Stomach (tissue), 19 donors: ENCODE measurements at places on chromosomes 2 and 18.
A peak's percentile ranks its signal among the peaks of the same experiment; 100 is the strongest.

GRCh38 chr18:50686409-50686808 is 126.5 kb downstream of the MAPK4 start:
- DNase-seq, result no peak

DNA sequence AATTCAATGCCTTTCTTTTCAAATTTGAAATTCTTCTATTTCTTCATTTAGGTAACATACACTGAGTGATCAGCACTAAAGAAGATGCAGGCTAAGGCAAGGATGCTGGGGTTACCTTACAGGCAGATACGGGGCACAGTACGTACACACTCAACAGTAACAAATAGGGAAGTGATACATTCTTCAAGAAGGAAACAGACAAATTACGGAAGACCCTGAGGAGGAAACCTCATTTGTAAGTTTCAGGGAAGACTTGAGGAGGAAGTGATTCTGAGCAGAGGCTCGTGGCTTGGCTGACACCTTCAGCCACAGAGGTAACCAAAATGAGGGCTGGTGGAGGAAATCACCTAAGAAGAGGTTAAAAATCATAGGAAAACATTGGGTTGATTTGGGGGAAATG is 1108.3 kb upstream of the KLHL29 start:
- DNase-seq, result no peak

DNA sequence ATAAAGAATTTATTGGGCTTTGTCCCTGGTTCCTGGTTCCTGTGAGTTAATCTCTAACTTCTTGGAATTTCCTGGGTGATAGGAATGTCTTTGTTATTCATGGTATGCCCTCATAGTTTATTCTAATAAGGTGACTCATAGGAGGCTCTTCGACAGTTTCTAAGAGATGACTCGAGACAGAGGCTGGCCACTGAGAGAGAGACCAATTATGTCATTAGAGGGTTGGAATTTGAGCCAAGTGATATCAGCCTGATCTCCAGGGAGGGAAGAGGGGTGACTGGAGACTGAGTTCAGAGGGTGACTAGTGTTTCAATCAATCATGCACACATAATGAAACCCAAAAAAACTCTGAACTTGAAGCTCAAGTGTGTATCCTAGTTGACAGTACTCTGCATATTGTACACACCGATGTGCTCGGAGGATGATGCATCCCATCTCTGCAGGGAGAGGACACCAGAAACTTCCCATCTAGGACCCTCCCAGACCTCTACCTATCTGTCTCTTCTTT is 185.7 kb downstream of the MTCL1 start:
- no peak for DNase-seq

GRCh38 chr18:10131081-10131459 is 217.3 kb downstream of the VAPA start:
- DNase-seq, result no peak

DNA sequence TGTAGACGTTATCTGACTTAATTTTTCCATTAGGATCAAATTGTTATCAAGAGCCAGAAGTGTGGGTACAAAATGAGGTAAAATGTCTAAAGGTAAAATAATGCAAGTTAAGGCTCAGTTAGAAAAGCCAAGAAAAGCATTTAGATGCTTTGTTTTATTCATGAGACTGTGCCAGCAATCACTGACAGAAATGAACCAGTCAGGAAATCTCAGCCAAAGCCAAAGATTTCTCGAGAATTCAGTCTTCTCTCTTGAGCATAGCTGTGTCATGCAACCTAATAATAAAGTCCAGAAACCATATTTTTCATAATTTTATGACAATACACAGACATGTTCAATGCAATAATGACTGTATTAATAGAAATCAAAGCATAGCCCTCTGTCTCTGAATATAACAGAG is 43.5 kb upstream of the ZNF397 start:
- no peak for DNase-seq

DNA sequence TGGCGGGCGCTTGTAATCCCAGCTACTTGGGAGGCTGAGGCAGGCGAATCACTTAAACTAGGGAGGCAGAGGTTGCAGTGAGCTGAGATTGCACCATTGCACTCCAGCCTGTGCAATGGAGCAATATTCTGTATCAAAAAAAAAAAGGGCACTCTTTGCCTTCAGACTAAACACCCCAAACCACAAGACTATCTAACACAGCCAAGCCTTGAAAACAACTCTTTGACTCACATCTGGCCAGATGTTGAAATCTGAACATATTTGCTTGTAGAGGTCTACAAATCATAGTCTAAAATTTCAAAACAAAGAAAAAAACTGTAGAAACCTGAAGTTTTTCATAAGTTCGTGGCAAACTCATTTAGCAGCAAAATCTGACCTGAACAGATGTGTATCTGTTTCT is 94.9 kb downstream of the FAM161A start:
- no peak for DNase-seq

DNA sequence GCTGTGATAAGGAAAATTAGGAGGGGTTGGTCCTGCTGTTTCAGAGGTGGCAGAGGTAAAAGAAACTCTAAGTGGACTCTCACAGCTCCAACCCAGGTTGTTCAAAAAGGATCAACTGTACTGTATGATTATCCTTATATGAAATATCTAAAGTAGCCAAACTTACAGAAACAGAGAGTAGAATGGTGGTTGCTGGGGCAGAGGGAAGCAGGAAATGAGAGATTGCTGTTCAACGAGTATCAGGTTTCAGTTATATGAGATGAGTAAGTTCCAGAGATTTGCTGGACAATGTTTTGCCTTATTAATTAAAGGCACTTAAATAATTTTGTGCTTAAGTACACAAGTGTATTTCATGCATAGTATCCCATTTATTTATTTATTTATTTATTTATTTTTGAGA is 972.0 kb upstream of the LRRTM1 start:
- no peak for DNase-seq

- DNase-seq, result no peak
Observed at GRCh38 chr2:130852521-130853115, 15.9 kb downstream of the ARHGEF4 start.

DNA sequence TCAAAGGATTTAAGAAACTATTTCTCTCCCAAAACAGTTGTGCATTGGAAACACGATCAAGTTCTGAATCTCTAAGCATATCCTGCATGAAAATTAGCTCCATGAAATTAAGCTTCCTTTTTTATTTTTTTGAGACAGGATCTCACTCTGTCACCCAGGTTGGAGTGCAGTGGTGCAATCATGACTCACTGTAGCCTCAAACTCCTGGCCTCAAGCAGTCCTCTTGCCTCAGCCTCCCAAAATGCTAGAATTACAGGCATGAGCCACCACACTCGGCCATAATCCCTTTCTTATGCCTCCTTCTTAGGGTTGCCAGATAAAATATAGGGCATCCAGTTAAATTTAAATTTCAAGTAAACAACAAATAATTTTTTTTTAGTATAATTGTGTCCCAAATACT is 124.4 kb downstream of the ARL4C start:
- no peak for DNase-seq

GRCh38 chr2:107669335-107669734 is 157.4 kb upstream of the RGPD4 start:
- DNase-seq, result no peak

- peak; percentile 34 for DNase-seq
Observed at GRCh38 chr2:55364189-55365055, 55.2 kb downstream of the CCDC88A start.

- no peak for DNase-seq
Observed at GRCh38 chr2:134372141-134372540, 118.3 kb downstream of the MGAT5 start.

GRCh38 chr18:24126155-24126961 is 12.5 kb upstream of the CABYR start:
- DNase-seq, result no peak

DNA sequence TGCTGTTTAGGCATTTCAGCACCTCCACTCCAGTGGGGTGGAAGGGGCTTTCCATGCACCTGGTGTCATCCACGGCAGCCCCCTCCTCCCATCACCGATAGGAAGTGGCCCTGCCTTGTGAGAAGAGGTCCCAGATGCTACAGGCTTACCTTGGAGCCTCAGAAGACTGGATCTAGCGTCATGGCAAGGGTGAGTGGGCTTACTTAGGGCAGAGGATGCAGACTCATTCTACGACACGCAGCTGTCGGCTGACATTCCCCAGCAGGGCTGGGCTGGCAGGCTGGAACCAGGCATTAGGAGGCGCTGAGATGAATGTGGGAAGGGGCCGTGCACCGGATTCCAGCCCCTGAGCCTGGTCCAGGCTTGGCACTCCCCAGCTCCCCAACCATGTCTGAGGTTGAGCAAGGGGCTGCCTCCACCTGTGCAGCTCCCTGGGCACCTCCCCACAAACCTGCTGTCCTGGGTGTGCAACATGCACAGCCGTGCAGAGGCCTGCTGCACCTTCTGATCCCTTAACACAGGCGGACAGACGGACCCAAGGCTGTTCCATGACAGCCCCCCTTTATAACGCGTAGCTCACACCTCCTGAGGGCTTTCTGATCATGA is 1.7 kb upstream of the PRLH start:
- no peak for DNase-seq

DNA sequence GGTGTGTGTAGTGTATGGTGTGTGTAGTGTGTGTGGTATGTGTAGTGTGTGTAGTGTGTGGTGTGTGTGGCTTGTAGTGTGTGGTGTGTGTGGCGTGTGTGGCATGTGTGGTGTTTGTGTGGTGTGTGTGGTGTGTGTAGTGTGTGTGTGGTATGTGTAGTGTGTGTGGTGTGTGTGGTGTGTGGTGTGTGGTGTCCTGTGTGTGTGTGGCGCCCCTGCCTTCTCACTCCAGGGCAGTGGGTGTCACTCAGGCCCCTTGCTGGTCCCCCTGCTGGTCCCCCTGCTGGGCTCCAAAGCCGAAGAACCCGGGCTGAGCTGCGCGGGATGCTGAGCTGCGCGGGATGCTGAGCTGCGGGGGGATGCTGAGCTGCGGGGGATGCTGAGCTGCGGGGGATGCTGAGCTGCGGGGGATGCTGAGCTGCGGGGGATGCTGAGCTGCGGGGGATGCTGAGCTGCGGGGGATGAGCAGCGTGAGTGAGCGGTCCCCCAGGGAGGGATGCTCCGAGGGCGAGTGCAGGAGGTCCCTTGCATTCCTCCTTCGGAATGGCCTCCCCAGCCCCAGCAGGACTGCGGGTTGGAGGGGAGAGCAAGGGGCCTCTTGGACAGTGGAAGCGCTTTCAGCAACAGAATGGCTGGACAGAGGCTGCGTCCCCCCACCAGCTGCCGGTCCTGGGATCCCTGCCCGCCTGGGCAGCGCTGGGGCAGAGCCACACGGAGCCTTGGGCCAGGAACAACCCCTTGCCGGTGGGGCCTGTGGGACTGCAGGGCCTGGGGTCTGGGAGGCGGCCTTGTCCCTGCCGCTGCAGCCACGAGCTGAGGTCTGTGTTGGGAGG is 3.4 kb upstream of the RTP5 start:
- no peak for DNase-seq

- DNase-seq, result no peak
Observed at GRCh38 chr2:135582383-135582782, 51.1 kb downstream of the R3HDM1 start.

DNA sequence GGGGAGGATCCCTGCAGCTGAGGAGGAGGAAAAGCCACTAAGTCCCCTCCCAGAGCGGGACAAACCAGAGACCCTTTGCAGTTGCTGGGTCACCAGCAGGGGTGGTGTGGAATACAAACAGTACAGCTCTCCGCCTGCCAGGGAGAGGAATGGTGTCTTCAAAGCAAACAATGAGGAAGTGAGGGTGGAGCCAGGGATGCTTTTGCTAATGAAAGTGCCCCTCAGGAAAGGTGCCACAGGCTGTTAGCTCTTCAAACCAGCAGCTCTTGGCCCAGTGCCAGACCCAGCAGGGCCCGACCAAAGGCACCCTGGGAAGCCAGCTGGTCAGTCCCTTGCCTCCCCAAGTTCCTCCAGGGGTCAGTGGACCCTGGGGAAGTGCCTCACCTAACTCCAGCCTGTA is 102.8 kb downstream of the HIBCH start:
- peak; percentile 40 for DNase-seq

- DNase-seq, result no peak
Observed at GRCh38 chr18:29652797-29653196, 1389.7 kb downstream of the DSC3 start.

GRCh38 chr2:129468879-129469278 is 510.6 kb upstream of the RAB6C start:
- no peak for DNase-seq

GRCh38 chr18:23250893-23251656 is 115.8 kb downstream of the CABLES1 start:
- no peak for DNase-seq

DNA sequence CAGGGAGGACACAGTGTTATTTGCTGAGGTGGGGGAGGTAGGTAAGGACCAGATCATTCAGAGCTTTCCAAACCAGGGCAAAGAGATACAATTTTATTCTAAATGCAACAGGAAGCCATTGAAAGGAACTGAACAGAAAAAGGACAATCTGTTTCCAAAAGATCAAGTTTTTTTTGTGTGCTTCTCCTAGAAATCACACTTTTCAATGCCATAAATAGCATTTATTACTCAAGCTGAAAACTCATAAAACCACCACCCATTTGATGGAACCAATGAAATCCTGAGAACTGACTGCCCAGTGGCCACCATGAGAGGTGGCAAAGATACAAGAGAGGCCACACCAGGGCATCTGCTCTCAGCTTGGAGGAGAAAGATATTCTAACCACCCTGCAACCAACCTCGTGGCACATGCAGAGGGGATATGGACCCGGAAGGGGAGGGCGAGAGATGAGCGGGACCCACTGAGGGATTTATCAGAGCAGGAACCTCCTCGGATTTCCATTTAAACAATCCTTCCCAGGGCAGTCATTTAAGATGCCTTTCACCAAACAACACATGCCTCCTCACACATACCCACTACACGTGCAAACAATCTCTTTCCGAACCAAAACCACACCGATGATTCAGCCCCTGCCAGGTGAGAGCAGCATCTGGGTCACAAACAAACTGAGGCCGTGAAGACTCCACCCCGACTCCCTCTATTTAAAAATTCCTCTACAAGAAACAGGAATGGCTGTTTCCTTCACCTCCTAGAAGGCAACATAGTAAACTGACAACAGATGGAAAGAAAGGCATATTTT is 8.8 kb downstream of the CYB5A start:
- no peak for DNase-seq

- no peak for DNase-seq
Observed at GRCh38 chr18:79069717-79070151, 540 bp downstream of the ATP9B start.

DNA sequence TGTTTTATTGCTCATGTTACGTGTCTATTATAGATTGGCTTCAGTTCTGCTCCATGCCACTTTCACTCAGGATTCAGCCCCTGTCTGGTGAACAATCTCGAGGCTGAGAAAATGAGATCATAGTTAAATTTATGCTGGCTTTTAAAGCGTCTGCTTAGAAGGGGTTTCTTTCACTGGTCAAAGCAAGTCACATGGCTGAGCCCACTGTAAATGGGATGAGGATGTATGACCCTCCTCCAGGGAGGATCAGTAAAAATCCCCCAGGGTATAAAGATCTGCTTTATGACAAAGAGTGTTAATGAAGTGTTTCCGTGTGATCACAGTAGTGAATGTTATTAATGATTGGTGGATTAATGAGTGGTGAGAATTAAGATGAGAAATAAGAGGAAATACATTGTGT is 6.2 kb upstream of the PLCL1 start:
- no peak for DNase-seq

- DNase-seq, result no peak
Observed at GRCh38 chr2:101628030-101628392, 69.5 kb upstream of the MAP4K4 start.
